ENCODE measurements at places on chromosomes 2 and 18. TPM values are rescaled to one million over a fixed set of nuclear protein-coding genes. Genes with fewer than 3 reads are reported as not detected.

The COL6A3 gene
- 81.9 TPM for total RNA-seq

The SERPINB3 gene
- total RNA-seq: not detected

The IL36G gene
- not detected for total RNA-seq

- DNase-seq: no peak
Observed at GRCh38 chr2:171389325-171389724, 44.5 kb downstream of the METTL8 start.

GRCh38 chr2:134682726-134683125, 36.1 kb downstream of the TMEM163 start:
- no peak for DNase-seq

DNA sequence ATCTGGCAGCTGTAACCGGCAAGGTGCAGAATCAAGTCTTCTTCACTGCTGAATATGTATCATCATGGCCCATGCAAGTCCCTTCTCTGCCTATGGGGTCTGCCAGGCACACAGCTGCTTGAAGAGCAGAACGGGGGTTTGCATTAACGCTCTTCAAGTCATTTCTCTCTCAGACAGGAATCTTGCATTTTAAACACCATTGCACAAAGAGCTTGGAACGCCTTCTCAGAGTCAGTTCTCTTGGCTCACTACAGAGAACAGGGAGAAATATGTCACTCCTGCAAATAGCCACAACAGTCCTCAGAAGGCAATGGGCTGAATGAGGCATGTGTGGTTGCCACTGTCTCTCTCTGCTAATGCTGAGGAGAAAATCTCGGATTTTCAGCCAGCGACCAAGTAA, 2173.5 kb upstream of the PIK3C3 start:
- no peak for DNase-seq
